Esophagus mucosa (tissue), 1 donor: ENCODE measurements at places on chromosomes 7 and 10. TPM values are rescaled to one million over a fixed set of nuclear protein-coding genes. Genes with fewer than 3 reads are reported as not detected.

The SAP25 gene
- total RNA-seq, result 0.32 TPM

The TMEM196 gene
- total RNA-seq, result not detected

The UCN3 gene
- total RNA-seq, result not detected

The RHOBTB1 gene
- 0.76 TPM for total RNA-seq

The SCD gene
- 297 TPM for total RNA-seq

The ABCB1 gene
- total RNA-seq, result 2.7 TPM

The ARL4A gene
- total RNA-seq, result 34.8 TPM

The CYP2E1 gene
- 10.6 TPM for total RNA-seq

The PGAM1 gene
- total RNA-seq, result 324 TPM
